ENCODE measurements at places on chromosomes 3 and 15.

DNA sequence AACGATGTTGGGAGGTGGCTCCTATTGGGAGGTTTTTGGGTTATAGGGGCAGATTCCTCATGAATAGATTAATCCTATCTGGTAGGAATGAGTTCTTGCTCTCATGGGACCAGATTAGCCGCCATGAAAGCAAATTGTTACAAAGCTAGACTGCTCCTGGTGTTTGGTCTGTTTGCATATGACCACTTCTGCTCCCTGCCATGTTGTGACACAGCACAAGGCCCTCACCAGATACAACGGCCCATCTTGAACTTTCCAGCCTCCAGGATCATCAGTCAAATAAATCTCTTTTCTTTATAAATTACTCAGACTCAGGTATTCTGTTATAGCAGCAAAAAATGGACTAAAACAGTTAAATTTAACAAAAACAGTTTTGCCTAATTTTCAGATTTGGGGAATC is 34.4 kb downstream of the TRIM42 start:
- DNase-seq = no peak

DNA sequence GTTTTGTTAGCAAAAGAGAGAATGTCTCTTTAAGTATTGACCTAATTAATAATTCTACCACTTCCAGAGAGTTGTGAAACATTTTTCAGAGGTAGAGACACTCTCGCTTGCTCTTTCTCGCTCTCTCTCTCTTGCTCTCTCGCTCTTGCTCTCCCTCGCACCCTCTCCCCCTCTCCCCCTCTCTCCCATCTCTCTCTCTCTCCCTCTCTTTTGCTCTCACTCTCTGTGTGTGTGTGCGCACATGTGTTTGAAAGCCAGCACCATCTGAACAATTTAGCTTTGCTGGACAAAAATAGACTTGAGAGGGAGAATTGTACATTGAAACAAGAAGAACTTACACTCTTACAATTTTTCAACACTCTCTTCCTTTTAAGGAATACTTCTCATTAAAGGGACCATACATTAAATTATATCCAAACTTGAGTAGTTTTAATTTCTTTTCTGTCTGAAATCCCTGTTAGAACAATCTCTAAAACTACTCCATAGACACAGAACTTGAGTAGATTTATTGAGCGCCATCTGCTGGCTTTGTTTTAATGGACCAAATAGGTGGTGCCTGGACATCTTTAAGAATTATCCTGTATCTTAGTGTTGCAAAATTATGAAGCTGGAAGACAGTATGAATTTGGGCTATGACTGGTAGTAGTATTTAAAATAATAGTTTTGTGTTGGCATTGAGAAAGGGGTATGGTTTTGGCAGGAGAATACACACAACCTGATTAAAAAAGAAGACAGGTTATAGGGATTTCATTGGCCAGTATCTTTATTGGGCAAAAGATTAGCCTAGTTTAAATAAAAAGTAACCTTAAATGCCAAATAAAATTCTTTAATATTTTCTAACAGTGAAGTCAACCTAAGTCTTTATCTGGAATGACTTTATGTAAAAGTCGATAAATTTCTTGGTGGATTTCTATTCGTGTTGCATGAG is 124.6 kb downstream of the AKAP13 start:
- peak; percentile 21 for DNase-seq

DNA sequence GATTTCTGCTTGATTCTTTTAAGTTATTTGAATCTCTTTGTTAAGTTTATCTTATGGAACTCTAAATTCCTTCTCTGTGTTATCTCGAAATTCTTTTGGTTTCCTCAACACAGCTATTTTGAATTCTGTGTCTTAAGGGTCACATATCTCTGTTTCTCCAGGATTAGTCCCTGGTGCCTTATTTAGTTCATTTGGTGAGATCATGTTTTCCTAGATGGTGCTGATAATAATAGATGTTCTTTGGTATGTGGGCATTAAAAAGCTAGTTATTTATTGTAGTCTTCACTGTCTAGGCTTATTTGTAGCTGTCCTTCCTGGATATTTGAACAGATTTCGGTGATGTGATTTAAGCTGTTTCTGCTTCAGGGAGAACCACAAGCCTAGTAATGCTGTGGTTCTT is 615.6 kb upstream of the NECTIN3 start:
- no peak for DNase-seq

DNA sequence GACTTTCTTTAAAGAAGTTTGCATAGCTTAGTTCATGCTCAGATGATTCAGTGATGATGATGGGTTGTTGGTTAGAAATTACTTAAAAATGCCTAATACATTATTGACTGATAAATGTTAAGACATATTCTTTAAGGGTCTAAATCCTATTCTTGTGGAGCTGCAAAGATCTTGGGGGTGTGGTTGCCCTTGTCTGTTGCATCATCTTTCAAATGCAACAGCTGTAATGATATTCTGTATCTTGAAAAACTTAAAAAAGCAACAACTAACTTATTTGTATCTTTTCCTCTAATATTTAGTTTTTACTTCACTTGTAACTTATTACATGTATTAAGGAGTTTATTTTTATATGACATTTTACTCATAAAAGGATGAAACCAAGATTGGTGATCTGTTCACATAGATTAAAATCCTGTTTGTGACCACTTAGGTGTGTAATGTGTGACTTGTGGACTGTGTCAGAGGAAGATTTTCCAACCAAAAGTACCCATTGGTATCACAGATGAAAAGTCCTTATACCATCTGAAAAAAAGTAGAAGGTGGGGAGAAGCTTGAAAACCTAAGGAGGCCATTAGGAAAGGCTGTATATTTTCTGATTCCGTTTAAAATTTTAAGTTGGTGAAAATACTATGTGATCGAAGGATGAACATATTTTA is 142.8 kb downstream of the IGF1R start:
- no peak for DNase-seq
